ENCODE measurements at places on chromosomes 3 and 15.

DNA sequence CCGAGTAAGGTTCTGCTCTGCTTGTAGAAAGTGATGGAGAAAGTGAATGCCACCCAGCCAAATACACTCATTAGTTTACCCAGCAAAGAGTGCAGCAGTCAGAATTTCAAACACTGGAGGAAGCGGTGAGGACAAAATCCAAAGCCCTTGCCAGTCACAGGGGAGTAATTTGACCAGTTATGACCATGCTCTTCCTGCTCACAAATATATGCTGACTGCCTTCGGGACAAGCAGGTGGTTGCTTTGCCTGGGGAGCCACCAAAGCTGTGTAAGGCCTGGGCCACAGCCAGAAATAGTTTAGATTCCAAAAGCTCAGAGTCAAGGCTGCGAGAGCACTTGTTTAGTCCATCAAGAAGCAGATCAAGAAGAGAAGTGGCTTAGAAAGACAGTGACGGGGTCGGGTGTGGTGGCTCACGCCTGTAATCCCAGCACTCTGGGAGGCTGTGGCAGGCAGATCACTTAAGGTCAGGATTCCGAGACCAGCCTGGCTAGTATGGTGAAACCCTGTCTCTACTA lies 51.0 kb upstream of the ATP13A3 start:
- H3K27ac ChIP-seq = no peak overlapping the region
- no peak for DNase-seq
- no peaks in the 10 kb centered on the region for H3K27me3 ChIP-seq
- H3K36me3 ChIP-seq = peaks cover 10% of the 10 kb centered on the region

DNA sequence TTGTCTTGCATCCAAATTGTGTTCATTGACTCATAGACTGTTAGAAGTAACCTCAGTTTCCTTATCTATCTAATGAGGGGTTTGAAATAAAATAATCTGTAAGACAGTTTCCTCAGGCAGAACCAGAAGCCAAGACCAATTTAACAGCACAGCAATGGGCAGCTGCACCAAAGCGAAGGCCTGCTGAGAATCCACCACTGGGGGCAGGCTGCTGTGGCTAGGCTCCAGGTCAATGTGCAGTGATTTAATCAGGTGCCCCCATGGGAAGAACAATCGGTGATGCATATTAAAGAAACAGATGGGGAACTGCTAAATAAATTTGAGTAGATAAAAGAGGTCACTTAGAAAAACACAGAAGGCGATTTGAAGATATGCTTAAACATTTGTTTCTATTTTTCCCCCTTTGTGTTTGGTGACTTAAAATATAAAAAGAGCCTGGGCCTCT lies 28.0 kb upstream of the TMOD3 start:
- H3K4me3 ChIP-seq = no peak overlapping the region
- no peak overlapping the region for H3K27ac ChIP-seq
- H3K36me3 ChIP-seq = no peaks in the 10 kb centered on the region
- H3K4me1 ChIP-seq = no peaks in the 10 kb centered on the region
- peak; percentile 63 for DNase-seq
- no peaks in the 10 kb centered on the region for H3K27me3 ChIP-seq

DNA sequence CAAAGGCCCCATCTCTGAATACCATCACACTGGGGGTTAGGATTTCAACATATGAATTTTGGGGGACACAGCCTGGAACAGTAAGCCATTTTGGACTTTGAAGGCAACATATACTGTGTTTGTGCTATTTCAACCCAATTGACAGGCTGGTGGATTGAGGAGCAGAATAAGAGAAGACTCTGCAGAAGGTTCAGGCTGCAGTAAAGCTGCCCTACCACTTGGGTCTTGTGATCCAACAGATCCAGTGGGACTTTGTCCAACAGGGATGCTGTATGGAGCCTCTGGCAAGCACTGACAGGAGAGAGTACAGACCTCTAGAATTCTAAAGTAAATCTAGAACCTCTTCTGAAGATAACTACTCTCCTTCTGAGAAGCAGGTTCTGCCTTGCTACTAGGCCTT lies 1.1 kb upstream of the BCL2L10 start:
- no peak overlapping the region for H3K4me3 ChIP-seq
- no peaks in the 10 kb centered on the region for H3K36me3 ChIP-seq
- H3K27me3 ChIP-seq = peaks cover 55% of the 10 kb centered on the region
- peaks cover 34% of the 10 kb centered on the region for H3K4me1 ChIP-seq
- DNase-seq = no peak
- no peak overlapping the region for H3K27ac ChIP-seq

- no peaks in the 10 kb centered on the region for H3K4me1 ChIP-seq
- no peak overlapping the region for H3K27ac ChIP-seq
- H3K4me3 ChIP-seq = peak overlapping the region; percentile 65
- peaks cover 67% of the 10 kb centered on the region for H3K27me3 ChIP-seq
Observed at GRCh38 chr3:12286927-12287726, 1.7 kb upstream of the PPARG start.
